ENCODE measurements at places on chromosomes 7 and 10.

GRCh38 chr10:38010119-38010903 lies at the start of gene ZNF33A:
ZNF33A (plus strand) TSS chr10:38010675; CDS start chr10:38012342, 1,667 bp downstream.
- peak; percentile 79 for DNase-seq

GRCh38 chr7:80432166-80432565 lies 79.7 kb downstream of the GNAT3 start:
- no peak for DNase-seq

GRCh38 chr7:31955641-31956040 lies 114.6 kb downstream of the PDE1C start:
- DNase-seq: no peak

GRCh38 chr10:114876169-114876568 lies 54.6 kb downstream of the FHIP2A start:
- no peak for DNase-seq

DNA sequence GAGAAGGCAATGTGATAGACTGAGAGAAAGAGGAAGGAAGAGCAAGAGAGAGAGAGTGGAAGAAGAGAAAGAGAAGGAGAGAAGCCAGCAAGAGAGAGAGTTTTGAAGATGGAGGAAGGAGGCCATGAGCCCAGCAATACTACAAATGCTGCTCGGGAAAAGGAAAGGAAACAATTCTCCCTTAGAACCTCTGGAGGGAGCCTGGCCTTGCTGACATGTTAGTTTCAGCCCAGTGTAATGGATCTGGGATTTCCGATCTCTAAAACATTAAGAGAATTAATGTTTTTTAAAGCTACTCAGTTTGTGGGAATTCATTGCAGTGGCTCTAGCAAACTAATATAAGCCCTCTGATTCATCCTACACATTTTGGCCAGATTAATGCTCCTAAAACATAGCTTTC lies 206.8 kb upstream of the MTPN start:
- no peak for DNase-seq

GRCh38 chr7:45718464-45719330 lies 144.5 kb downstream of the ADCY1 start:
- DNase-seq: no peak

GRCh38 chr7:80641548-80641947 lies 3.1 kb downstream of the CD36 start:
- no peak for DNase-seq

DNA sequence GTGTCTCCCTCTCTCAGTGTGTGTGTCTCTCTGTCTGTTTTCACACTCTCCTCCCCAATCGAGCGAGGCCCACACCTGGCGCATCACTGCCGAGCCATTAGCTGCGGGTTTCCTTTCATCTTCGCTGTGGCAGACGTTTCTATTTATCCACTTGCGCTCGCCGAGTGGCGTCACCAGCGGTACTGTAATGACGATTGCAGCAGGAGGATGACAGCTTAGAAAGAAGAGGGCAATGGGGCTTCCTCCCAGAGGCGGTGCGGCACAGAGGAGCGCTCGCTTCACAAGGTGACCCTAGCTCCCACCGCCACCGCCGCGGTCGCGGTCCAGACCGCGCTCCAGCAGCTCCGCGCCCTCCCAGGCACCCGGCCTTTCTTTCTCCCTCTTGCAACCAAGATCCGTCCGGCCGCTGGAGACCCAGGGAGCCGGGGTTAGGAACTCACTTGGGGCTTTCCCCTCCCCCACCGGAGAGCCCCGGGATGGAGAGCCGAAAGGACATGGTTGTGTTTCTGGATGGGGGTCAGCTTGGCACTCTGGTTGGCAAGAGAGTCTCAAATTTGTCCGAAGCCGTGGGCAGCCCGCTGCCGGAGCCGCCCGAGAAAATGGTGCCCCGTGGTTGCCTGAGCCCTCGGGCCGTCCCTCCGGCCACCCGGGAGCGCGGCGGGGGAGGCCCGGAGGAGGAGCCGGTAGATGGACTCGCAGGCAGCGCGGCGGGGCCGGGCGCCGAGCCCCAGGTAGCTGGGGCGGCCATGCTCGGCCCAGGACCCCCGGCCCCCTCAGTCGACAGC lies at the start of gene EVX1:
Gene EVX1, plus strand, starts transcription at position 248 of the 785 bp plus-strand sequence. Its CDS starts 229 bp downstream, at position 477.
- no peak for DNase-seq

- no peak for DNase-seq
Observed at GRCh38 chr7:7867846-7868571, 100.6 kb upstream of the GLCCI1 start.

GRCh38 chr10:94402843-94403379 lies 570 bp downstream of the TBC1D12 start:
- no peak for DNase-seq

DNA sequence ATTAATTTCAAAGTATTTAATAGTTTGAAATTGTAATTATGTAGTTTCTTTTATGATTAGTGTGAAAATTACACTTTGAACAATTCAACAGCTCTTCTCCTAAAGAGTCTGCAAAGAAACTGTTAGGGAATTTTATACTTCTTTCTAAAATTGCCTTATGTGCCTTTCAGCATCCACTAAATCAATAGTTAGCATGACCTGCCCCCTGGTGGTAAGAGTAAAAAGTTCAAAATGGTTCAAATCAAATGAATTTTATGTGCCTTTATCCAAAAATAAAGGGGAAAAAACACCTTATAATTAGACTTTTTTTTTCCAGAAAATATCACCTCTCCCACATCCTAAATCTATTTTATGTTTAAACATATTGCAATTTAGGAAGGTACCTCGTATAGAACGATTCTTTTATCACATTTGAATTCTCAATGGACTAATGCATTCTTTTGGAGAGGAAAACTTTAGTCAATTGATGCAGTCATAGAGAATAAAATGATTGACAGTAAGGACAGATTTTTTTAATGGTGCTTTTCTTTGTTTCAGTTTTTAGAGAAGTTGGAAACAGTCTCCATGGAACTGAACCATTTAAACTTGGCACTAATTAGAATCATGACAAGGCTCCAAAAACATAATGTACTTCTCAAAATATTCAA lies 163.7 kb downstream of the SEMA3D start:
- DNase-seq: no peak

GRCh38 chr10:72176701-72177100 lies 39.1 kb upstream of the ANAPC16 start:
- no peak for DNase-seq

DNA sequence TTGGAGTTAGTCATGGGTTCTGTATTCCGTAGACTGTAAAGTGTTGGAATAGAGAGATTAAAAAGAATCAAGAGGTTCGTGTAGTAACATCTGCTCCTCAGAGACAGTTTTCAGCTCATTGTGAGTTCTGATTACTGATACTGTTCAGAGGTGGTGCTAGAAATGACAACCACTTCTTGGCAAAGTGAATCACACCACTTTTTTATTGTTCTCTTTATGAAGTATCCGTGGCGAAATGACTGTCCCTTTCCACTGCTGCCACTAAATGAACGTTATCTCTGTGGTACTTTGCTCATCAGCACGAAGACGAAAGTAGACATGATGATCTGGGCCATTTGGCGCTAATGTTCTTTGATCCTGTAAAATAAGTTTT lies 860 bp downstream of the RPP30 start:
- DNase-seq: no peak

DNA sequence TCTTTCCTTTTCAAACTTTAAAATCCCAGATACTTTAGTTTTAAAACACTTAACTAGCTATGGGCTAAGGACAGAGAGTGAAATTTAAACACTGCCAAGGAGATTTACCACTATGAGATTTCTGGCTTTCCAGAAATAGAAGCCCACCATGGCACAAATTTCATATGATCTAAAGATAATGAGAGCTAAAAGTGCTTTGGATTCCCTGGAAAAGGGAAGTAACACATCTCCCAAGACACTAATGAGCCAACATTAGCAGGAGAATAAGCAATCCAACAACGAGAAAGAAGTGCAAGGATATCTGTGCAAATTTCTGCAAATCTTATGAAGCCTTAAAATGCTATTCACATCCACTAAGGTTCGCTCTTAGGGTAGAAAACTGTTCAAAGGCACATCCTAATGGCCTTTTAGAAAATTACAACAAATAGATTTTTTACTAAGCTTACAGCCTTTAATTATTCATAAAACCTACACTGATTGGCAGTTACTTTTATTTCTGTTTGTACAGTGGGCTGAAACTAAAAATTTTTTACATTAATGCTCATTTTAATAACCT lies 100.3 kb downstream of the RAPGEF5 start:
- DNase-seq: no peak

DNA sequence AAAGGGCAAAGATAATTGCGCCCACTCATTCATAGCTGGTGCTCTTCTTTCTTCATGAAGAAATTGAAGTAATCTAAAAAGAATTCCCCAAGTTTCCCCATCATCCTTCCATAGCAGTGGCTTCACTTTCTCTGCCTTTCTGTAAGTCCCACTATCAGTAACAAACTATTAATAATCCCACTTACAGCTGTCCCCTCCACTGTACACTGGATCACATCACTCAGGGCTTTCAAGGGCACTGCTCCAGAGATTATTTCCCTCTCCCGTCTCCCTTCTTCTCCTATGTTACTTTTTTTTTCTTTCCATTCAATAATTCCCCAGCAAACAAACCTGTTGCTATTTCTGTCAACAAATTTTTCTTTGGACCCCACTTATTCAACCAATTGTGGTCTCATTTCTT lies 16.2 kb downstream of the DNAJB9 start:
- no peak for DNase-seq

DNA sequence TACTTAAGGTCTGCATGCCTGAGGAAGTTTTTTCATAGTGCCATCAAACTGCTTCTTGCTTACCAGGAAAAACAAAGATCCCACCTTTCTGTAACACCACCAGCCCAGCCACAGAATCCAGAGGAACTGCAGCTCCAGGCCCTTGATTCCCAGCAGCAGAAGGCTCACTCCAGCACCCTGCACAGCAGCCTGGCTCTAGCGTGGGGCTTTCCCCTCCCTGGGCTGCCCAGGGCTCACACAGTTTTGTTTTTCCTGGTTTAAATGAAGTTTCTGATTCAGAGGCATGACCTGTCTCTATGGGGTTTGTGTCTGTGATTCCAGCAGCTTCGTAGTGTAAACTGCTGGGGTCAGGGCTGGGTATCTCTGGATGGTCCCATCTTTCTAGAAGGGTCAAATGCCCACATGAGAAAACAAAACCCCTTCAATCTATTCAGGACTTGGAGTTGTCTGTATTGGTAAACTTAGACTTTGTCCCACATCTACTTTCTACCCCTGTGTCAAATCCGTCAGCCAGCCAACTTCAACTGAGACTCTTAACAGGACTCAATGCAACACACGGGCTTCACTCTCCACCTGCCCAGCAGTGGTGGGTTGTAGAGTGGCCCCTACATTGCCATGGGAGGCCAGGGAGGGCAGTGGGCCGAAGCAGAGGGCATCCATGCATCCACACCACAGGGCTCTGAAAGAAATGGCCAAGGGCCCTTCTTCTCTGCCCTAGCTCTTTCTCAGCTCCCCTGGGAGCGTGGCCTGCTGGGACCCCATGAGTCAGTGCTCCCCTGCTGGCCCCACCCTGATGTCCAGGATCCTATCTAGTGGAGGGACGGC lies 73.6 kb downstream of the ATXN7L1 start:
- no peak for DNase-seq

GRCh38 chr7:5470167-5470532 lies 46.5 kb upstream of the TNRC18 start:
- DNase-seq: no peak

GRCh38 chr7:139762886-139763285 lies 14.9 kb downstream of the HIPK2 start:
- DNase-seq: no peak

GRCh38 chr7:126140858-126141466 lies 1111.8 kb downstream of the GRM8 start:
- no peak for DNase-seq

DNA sequence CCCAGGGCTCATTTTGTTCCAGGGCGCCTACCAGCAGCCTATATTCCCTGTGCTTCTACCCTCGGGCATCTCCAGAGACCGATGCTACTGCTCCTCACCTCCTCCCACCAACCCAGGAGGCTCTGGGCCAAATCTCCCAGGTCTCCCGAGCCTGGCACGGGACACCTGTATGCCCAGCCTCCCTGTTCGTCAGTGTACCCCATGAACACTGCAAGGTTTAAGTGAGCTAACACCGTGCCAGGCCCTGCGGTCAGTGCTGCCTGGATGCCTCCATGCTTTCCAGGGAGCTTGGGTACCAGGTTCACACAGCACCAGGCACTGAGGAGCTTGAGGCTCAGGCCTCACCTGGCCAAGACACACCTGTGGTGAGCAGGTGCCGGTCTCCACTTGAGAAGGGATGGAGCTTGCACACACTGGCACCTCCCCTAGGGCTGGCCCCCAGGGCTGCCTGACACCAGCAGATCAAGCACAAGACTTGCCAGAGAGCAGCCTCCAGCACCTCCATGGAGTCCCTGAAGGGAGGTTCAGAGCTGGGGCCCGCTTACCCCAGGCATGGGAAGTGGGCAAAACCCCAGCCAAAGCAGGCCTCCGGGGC lies 80.3 kb downstream of the FAM53B start:
- DNase-seq: no peak

GRCh38 chr10:3658766-3659165 lies 126.2 kb downstream of the KLF6 start:
- DNase-seq: no peak

GRCh38 chr10:131126321-131127137 lies 185.0 kb downstream of the TCERG1L start:
- DNase-seq: no peak

DNA sequence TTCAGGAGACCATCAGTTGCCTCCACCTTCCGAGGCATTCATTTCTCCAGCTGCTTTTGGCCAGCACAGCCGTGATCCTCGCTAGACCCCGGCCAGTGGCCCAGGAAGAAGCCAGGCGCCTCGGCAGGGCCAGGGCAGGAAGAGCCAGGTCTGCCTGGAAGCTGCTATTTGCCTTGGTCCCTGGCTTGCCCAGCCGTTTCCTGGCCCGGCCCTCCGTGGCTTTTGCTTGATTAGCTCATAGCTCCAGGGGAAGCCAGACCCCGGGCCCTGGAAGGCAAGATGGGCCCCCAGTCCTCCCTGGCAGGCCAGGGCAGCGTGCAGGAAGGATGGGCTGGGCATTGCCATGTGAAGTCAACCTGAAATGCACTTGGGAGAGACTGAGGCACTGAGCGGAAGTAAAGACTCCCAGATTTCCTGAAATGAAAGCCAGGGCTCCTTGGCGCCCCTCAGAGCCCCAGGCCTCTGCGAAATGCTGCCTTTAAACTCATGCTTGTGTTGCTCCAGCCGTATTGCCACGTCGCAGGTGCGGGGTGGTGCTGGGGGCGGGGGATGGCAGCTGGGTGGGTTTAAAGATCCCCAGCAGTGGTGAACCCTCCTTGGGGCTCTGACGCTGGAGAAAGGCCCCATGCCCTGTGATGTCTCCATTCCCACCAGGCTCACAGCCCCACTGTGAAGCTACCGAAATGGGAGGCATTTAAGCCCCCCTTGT lies 160.6 kb downstream of the GRK5 start:
- no peak for DNase-seq

DNA sequence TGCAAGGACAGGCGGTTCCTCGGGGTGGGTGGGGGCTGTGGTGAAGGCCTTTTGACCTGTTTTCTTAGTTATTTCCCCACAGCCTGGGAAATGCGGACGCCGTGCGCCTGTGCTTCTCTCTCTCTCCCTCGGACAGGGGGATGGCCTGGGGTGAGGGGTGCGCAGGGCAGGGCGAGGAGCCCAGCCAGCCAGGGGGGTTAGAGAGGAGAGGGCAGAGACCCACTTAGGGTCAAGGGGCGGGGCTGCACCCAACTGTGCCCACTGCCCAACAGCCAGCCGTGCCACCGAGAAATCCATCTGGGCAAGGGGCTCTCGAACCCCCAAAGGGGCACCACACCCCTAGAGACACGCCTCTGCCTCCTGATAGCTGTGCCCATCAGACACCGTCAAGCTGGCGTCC lies 53.8 kb downstream of the DPYSL4 start:
- DNase-seq: no peak

Data from stimulated activated CD4-positive, alpha-beta T cell treated with anti-CD3 and anti-CD28 coated beads, Interleukin-1b, Interleukin-23, amount 100 ng/mL, for 1 hour (primary cell).